ENCODE measurements at places on chromosomes 2 and 18. TPM values are rescaled to one million over a fixed set of nuclear protein-coding genes. Genes with fewer than 3 reads are reported as not detected.

AQP12A gene
- not detected for total RNA-seq

- no peak for DNase-seq
Measured at GRCh38 chr2:100856732-100857131, 36.8 kb downstream of the NPAS2 start.

LRRTM4 gene
- 0.29 TPM for total RNA-seq

CXCR1 gene
- 3.7 TPM for total RNA-seq

DNA sequence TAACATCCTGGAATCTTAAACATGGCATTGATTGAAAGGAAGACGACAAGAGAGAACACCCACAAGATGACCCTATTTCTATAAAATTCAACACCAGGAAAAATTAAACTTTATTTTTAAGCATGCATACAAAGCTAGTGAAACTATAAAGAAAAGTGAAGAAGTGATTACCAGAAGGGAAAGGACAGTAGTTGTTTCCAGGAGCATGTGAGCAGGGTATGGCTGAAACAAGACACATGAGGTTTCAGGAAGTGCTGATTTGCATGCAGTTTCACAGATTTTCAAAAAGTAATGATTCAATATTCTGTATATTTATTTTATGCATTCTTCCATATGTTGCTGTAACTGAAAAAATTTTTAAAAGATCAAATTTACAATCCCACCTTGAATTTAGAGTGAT is 24.6 kb upstream of the DAW1 start:
- no peak for DNase-seq

EVX2 gene
- total RNA-seq = not detected

- DNase-seq = no peak
Measured at GRCh38 chr2:136424112-136424511, 306.2 kb upstream of the CXCR4 start.

DNA sequence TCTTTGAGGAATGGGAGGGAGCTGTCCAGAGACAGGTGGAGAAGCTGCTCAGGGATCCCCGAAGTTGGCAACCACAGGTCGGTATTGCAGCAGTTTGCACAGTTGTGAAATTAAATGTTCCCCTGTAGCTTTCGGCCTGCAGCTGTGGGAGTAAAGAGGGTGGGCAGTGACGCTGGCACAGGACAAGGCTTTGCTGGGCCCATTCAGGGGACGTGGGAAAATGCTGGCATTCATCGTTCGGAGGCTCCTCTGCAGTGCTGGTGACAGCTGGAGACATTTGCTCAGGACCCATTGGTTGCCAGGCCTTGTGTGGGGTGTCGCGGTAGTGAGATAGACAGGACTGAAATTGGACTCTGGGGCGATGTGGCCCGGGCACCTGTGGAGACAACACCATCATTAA is 173.7 kb downstream of the MYCN start:
- DNase-seq = no peak

LONRF2 gene
- total RNA-seq = 3.0 TPM

RAB27B gene
- 16.6 TPM for total RNA-seq

DNA sequence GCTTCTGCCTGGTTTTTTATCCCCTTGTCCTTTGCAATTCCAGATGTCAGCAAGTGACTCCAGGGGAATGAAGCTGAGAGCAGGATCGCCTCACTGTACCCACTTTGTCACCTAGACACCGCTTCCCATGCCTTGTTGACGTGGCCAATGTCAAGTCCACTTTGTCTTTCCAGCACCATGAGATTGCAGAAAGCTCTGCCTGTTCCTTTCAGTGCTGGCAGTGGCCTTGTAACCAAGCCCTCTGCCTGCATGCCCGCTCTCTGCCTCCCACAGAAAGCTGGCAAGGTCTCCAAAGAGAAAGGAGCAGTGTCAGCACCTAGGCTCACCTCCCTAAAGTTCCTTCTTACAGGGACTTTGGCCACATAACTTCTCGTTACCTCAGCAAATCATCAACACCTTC is 282.2 kb upstream of the ST6GAL2 start:
- no peak for DNase-seq

INHBB gene
- 4.2 TPM for total RNA-seq

DNA sequence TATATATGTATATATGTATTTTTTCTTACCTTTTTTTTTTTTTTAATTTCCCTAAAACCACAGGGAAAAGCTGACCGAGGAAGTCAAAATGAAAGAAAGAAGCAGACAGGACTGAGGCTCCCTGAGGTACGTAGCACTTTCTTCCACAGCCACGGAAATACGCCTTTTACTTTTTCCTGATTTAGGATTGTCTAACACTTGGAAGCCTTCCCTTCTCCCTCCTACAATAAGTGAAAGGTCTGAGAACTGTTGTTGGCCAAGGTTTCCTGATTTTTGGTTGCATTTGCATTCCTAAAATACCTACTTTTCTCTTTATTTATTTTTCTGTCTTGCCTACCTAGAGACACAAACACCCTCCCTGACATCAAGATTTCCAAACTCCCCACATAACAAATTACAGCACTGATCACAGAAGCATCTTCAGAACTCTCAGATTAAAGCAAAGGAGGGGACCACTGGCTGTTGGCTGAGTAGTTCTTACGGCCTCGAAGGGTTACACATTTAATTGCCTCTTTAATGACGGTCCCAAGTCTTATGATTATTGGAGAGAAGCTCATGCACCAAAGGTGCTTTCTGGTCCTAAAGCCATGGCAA is 778.5 kb upstream of the FANCL start:
- DNase-seq = no peak

DNA sequence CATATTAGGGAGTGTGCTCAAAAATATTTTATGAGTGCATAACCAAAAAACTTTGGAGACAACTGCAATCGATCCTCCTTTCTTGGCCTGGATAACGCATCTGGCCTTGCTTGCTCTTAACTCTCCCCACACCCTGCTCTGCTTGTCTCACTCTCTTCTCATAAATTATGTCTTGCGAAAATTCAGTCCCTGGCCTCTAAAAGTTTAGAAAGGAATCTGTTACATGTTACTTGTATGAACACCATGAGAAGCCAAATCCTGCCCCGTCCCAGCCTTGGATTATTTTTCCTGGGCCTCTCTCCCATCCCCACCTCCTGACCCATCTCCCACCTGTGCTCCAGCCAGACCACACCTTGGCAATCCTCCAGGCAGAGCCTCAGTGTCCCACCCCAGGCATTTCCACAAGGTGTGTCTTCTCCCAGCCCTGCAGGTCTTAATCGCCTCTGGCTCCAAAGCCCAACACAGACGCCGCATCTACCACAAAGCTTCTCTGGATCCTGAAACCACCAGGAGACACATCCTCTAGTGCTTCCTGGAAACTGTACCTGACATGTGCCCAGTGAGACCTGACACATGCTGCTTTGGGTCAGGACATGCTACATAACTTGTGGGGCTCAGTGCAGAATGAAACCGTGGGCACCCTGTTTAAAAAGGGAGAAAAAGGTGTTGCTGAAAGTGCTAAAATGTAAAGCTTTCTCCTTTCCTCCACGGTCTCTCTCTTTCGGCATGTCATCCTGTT is 99.6 kb upstream of the ST3GAL5 start:
- no peak for DNase-seq

DNA sequence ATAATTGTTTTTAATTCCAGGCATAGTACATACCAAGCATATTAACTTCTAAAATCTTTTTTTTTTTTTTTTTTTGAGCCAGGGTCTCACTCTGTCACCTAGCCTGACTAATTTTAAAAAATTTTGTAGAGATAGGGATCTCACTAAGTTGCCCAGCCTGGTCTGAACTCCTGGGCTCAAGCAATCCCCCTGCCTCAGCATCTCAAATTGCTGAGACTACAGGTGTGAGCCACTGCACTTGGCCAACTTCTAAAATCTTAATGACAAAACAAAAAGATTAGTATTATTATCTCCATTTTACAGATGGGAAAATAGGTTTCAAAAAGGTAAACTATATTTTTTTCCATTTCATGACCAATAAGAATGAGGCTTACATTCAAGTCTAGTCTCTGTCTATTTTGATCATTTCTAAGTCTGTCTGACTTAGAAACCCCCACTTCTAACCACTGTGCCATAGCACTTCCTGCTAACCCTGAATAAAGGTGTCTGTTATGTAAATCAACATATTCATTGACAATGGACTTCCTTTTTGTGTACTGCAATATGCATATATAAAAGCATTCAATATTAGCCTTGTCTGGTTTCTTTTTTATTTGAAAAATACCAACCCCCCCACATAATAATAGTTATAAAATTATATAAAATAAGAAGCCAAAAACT is 28.7 kb upstream of the ZEB2 start:
- DNase-seq = no peak

NEURL3 gene
- 2.6 TPM for total RNA-seq

QPCT gene
- total RNA-seq = not detected

CIB4 gene
- total RNA-seq = not detected

UGT1A10 gene
- total RNA-seq = not detected
